ENCODE measurements at places on chromosomes 12 and 14.

DNA sequence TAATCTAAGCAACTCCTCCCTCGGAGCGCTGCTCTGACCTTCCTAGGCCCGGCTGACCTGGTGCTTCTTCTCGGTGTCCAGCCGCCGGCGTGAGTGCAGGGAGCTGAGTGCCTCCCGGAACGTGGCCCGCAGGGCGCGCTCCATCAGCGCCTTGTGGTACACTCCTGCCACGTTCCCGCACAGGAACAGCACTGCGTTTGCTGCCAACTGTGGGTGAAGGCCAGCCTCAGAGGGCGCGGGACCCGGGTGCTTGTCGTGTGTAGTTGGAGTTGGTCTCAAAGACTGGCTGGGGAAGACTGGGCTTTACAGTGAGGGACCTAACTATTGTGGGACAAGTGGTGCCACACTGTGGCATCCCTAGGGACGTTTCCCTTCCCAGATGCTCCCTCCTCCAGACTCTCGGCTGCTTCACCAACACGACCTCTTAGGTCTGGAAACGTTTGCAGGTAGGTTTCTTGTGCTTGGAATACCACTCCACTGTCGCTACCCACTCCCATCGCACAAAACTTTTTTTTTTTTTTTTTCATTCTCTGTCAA lies 3.1 kb downstream of the ADCY4 start:
- no peak for DNase-seq

DNA sequence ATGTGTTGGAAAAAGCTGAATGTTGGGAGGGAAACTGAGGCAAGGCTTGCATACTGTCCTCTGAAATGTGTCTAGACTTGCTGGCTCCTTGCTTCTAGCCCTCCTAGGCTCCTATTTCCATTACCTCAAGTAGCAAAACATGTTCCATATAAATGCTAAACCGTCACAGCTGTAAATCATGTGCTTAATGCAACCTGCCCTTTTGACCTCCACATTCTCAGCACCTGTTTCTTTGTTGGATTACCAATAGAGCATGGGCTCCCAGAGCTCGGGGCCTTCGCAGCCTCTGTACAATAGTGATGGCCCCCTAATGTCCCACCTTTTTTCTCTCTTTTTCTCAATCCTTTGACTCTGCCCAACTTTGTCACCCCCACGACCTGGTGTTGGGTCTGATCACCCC lies 23.3 kb downstream of the RERGL start:
- DNase-seq, result no peak

DNA sequence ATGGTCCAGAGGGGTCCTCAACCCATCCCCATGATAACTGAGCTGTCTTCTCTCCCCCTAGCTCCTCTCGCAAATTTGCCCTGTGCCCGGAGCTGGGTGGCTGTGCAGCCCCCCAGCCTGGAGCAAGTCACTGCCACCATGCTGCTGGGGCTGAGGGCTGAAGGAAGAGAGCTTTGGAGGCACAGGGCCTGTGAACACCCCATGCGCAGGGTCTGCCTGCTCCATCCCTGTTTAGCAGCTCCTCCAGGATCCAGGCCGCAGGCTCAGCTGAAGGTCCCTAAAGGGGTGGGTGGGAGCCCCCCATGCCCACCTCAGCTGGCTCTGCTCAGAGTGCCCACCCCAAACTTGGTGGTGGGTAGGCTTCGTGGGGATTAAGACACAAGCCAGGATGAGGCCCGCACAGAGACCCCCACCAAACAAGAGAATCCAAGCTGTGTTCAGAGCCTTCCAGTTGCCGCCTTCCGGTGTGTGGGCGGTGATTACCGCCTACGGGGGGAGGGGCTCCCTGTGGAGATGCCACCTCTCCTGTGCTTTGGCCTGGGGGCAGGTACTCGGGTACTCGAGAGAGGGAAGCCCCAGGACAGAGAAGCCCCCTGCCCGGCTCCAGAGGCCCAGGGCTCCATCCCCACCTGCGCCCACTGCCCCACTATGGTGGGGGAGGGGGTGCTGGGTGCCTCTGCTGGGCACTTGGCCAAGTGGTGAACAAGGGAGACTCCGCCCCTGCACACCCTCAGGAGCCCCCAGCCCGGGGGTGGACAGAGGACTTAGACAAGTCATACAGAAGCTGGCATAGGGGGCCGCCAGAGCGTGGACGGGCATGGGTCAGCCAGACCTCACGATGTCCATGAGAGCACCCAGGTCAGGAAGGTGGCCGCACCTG lies 1.4 kb upstream of the JAG2 start:
- DNase-seq, result no peak

DNA sequence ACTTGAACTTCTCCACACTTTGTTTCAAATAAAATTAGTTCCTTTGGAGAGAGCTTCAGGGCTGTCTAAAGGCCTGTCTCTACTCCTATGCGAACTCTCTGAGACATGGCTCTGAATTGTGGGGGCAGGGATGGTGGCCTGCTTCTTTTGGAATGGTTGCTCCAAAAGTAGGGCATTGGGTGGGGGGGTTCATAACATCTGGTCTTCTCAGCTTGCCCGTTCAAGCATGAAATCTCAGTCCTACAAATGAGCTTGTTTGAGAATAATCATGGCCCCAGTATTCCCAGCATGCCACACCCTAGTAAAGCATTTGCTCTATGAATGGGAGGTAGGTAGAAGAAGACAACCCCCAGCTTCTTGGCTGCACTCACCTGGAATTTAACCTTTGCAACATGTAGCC lies 6.7 kb downstream of the GPR135 start:
- no peak for DNase-seq

GRCh38 chr14:76391981-76392690 lies 16.2 kb downstream of the ESRRB start:
- DNase-seq, result no peak

DNA sequence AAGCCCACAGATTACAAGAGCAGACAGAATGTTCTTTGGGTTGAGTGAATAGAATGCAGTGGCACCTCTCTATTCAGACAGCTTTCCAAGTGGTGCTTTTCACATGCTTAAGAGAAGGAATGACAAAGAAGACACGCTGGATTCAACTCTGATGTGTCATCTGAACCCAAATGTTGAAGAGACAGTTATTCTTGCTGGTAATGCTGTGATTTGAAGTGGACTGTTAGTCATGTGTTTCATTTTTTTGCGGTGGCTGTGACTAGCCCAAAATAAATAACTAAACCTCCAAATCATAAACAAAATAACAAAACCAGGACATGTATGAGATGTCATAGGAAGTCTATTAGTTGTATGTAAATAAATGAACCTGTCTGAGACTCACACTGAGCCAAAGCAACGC lies 391.8 kb upstream of the PRICKLE1 start:
- DNase-seq, result no peak

DNA sequence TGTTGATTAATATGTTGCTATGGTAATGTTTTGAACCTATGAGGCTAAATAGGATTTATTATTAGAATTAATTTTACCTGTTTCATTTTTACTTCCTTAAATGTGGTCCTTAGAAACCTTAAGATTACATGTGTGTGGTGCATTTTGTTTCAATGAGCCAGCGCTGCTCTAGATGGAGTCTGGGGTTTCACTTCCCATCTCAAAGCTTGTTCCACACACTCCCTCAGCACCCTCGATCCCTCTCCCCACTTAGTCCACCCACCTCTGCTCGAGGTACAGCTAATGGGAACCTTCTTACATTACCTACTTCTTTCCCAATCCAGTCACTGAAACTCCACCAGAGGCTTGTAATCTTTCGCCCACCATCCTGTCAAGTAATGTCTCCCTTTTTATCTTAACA lies 205.2 kb downstream of the PAX9 start:
- no peak for DNase-seq

DNA sequence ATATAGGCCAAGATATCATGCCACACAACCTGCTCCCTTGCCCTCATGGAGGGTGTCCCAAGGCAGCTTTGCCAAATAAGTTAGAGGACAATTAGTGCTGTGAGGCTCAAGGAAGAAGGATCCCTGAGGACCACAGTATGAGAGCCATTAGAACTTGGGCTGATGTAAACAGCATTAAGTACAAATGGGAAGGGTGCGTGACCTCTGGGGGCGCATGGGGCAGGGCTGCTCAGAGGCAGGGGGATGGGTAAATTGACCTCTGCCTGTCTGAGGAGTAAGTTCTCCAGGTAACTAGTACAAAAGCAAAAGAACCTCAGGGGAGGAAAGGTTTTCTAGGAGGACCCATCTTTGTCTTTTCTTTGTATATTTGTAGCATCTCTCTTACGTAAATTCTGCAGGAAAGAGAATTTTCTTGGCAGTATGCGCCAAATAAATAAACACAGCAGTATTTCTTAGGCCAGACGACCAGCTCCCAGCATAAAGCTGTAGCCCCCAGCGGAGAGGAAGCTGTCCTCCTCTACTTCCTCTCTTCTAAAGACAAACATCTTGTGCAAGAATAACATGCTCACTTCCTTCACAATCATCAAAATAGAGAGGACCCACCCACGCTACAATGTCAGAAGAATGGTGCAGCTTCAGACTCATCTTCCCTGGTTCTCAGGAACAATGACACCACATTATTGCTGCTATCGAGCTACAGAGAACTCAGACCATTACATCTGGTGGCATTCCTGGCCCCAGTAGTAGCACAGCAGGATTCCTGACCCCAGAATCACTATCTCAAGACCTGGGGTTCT lies 16.4 kb upstream of the VWF start:
- DNase-seq, result peak; percentile 86

- no peak for DNase-seq
These were observed 12.1 kb downstream of the GPRC5D start for GRCh38 chr12:12939888-12940287.

GRCh38 chr12:38157933-38158401 lies 158.6 kb upstream of the ALG10B start:
- DNase-seq, result no peak

GRCh38 chr12:104768033-104768432 lies 190.1 kb downstream of the SLC41A2 start:
- no peak for DNase-seq

DNA sequence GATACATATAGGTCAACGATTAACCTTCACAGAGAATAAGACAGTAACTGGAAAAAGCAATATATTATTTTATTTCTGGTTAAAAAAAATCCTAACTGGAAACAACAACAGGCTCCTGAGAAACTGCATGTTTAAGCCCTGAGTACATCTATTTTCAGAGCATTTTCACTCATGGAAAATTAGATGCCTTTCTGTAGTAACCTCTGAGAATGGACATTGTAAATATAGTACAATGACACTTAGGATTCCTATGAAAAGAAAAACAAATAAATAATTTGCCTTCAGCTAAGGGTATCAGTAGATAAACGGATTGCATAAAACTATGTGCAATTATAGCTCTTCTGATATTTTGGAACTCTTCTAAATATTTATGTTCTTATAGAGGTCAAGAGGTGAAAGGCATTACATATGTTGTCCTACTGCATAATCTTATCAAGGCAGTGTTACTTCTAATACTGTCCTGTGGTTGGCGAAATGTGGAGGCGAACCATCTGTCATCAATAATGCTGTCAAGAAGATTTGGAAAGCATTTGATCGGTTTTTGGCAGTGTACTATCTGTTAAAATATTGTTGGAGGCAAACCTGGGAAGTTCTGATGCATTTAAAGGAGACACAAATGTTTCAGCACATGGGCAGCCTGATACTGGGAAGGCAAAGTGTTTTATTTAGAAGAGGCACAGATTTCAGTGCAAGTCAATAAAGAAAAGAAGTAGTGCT lies 381.8 kb downstream of the BTG1 start:
- no peak for DNase-seq

DNA sequence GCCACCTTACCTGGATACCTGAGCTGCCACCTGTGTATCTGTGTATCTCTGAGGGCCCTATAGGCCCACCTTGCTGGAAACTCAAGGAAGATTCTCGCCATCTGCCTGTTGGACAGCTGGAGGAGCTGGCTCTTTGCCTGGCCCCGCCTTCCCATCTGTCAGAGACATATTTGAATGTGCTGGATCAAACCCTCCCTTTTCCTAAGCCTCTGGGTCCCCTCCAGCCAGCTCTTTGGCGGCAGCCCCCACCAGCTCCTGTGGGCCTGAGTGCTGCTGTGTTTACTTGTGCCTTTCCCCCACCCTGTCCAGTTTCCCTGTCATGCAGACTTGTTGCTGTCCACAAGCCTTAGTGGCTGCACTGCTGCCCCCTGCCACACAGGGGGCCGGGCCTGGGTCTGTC lies 55.9 kb upstream of the SRSF5 start:
- DNase-seq, result no peak

GRCh38 chr12:50338920-50339645 lies 55.8 kb upstream of the LIMA1 start:
- DNase-seq, result no peak

DNA sequence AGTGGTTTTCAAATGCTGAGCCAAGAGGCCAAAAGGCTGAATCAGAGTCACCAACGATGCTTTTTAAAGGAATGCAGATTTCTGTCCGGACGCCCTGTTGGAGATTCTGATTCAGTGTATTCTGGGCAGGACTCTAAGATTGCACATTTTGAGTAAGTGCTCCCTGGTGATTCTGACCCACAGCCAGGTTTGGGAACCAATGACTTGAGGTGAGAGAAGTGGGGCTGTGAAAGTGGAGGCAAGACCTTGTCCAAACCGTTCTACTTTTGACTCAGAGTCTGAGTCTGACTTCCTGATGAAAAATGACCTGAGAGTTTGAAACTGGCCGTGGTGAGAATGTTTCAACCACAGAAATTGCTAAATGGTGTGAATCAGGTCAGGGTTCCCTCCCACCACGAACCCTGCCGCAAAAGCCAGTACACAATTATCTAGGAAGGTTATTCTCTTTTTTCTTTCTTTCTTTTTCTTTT lies 90.2 kb downstream of the NTN4 start:
- no peak for DNase-seq

GRCh38 chr12:9897535-9897934 lies 16.2 kb downstream of the KLRF2 start:
- DNase-seq, result no peak

GRCh38 chr12:119603767-119604166 lies 10.2 kb downstream of the TMEM233 start:
- no peak for DNase-seq

DNA sequence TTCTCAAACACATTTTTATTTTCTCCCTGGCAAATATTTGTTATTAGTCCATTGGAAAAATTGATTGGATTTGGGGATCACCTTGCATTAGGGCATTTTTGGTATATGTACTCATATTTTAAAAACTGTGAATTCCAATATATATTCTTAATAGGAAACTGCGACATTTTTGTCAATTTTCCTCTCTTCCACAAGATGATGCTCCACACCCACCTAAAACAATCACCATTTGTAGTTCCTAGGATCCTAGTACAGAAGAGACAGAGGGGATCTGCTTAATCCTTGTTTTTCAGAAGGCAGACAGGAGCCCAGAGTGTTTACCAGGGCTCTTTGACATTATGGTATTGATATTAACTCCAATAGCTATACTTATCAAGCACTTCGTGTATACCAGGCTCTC lies 22.8 kb upstream of the OASL start:
- peak; percentile 60 for DNase-seq
